Posterior cingulate gyrus (tissue), 11 donors: ENCODE measurements at places on chromosomes 3 and 15.

GRCh38 chr3:121557426-121557934 lies 10.3 kb upstream of the ARGFX start:
- DNase-seq: no peak

- no peak for DNase-seq
These were observed 67.3 kb downstream of the MEGF11 start for GRCh38 chr15:66186049-66186825.

- DNase-seq: no peak
These were observed 228.8 kb upstream of the PEX5L start for GRCh38 chr3:180265551-180265950.

DNA sequence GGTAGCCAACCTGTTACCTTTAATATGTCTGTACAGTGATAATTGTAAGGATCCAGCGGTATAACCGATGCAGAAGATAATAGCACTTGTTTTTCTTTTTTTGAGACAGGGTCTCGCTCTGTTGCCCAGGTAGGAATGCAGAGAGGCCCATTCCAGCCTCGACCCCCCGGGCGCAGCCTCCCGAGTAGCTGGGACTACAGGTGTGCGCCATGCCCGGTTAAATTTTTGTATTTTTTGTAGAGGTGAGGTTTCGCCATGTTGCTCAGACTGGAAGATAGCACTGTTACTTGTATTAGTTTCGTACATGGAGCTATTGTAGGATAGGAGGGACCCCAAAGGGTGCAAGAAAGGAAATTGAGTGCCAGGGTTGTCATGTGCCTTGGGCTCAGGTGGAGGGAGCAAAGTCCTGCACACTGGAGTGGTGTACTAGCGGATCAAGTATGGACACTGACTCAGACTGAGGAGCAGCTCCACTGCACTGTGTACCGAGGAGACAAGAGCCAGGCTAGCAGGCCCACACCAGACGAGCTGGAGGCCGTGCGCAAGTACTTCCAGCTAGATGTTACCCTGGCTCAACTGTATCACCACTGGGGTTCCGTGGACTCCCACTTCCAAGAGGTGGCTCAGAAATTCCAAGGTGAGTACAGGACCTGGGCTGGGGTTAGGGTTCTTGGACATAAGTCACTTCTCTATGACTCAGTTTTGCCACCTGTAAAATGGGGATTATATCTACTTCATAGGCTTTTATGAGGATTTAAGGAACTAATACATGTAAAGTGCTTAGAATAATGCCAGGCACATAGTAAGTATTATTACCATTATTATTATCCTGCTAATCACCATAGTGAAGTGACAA lies 1.0 kb downstream of the OGG1 start:
- DNase-seq: no peak

- no peak for DNase-seq
These were observed 2.9 kb upstream of the EPHB3 start for GRCh38 chr3:184558726-184559125.

DNA sequence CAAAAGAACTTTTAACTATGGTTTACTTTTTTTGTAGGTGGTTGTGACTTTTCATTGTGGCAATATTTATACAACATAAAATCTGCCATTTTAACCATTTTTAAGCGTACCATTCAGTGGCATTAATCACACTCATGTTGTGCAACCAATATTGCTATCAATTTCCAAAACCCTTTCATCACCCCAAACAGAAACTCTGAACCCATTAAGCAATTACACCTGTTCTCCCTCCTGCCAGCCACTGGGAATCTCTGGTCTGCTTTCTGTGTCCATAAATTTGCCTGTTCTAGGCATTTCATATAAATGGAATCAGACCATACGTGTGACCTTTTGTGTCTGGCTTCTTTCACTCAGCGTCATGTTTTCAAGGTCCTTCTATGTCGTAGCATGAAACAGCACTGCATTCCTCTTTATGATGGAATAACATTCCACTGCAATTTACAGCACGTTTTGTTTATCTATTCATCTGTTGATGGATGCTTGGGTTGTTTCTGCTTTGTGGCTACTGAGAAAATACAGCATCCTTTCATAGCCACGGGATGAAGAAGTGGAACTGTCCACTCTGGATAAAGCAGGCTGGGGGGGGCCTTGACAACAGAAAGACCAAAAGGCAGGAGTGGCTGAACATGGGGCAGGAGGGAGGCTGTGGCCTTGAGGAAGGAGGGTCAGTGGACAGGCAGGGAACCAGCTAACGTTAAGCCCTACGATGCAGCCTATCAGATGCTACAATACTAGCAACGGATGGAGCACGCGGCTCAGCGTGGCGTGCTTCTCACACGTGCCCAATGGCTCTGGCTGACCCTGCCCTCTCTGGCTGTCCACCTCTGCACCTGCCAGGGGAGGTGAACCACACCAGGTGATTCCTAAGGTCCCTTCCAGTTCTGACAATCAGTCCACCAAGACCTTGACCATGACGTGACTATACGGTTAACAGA lies 110.9 kb downstream of the SEC22A start:
- peak; percentile 21 for DNase-seq

DNA sequence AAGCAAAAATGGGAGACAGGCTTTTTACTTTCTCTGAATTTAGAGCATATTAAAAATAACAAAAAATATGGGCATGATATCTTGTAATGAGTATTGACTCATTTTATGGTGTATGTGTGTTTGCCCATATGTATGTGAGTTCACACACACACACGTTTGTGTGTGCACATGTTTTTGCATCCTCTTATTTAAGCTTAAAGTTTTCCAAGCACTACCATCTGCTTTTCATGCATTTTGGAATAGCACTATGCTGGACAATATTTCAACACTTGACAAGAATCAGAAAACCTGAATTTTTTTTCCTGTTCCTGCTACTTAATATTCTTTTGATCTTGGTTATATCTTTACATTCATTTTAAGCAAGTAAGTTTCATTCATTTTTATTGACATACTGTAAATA lies 872.7 kb downstream of the OTOL1 start:
- no peak for DNase-seq
